CD4-positive, alpha-beta T cell treated with Interleukin-15 for 1 hour (primary cell): ENCODE measurements at places on chromosomes 6 and 20.

- DNase-seq = no peak
Measured at GRCh38 chr6:33838983-33839382, 35.2 kb upstream of the MLN start.

DNA sequence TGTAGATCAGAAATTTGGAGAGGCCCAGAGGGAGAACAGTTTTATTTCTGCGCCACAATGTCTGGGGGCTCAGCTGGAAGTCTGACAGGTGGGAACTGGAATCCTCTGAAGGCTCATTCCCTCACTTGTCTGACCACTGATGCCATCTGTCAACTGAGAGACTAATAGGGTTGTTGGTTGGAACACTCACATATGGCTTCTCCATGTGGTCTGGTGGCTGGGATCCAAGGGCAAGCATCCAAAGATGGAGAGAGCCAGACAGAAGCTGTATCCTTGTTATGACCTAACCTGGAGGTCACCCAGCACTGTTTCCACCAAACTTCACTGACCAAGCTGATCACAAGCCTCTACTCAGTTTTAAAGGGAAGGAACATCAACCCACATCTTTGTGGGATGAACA is 117.9 kb upstream of the AKAP12 start:
- DNase-seq = no peak

DNA sequence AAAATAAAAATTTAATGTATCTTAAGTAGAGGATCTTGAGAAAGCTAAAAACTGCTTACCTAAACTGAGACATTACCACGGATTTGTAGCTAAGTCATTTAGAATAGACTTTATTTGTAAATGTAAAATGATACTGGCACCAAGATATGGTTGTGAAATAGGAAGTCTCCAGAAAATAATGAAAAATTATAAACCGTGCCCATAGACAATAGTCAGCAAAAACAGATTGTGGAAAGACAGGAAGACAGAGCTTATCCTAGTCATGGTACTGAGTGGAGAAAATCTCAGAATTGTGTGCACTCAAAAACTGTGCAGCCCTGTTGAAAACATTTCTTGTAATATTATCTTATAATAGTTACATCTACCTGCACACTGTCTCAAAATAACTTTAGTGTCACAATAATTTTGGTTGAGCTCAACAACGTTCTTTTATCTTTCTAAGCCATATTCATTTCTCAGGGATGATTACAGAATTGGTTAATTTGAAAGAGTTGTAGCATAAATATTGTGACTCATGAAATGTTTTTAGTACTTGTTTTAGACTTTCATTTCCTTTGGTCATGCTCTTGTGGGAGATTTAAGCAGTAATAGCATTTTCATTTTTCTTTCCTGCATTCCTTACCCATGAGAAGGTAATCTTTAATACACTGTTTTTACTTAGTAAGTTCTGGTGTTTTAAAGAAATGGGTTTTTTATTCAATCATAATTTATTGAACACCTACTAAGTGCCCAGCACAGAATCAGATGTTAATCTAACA is 174.5 kb downstream of the SOX4 start:
- DNase-seq = no peak

- DNase-seq = no peak
Measured at GRCh38 chr6:169241688-169242350, 11.8 kb downstream of the THBS2 start.

DNA sequence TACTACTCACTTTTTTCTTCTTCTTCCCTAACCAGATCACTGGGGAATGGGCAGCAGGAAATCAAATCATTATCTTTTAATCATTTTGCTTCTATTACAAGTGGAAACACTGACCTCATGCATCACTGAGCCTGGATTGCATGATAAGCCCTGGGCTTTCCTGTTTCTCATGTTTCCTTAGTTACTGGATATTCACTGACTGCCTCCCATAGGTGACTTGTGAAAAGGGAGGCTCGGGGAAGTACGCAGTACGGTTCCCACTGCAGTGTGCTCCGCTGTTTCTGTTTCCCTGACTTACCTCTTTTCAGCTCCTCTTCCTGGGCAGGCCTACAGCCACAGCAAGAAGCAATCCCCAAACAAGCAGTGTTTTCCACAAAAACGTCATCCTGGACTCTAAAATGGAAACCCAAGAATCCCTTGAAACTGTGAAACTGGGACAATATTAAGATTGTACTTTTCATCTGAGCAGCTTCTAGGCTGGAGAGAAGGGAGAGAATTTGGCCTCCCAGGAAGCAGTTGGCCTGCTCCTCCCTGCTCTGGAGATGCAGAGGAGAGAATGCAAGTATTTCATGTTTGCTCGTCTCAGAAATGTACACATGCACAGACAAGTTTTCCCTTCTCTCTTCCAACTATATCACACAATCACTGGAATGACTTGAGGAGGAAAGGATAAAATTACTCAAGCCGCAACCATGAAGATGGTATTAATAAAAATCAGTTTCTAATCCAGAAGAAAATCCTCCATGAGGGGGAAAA is 13.1 kb downstream of the BTNL2 start:
- DNase-seq = no peak

DNA sequence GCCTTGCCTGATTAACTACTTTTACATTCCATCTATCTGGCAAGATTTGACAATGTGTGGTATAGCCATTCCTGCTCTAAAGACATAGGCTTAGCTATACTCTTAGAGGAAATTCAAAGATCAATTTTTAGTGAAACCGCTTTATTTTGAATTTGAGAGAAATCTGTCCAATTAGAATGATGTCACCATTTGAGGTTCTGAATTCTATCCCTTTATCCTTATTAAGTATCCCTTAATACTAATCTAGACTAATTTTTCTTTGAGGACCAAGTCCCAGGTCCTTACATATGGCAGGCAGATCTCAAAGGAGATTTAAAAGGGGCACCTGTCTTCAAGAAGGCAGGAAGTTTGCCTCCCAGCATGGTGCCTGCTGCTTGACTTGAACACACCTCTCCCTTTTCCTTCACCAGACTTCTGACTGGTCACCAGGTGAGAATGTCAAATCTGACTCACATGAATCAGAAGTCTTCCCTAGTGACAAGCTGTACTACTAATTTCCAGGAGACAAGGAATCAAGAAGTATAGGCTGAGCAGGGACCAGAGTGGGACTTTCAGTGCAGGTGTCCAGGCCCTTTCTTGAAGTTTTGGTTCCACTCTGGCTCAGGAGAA is 15.0 kb upstream of the MRAP2 start:
- DNase-seq = no peak
